ENCODE measurements at places on chromosomes 12 and 14. TPM values are rescaled to one million over a fixed set of nuclear protein-coding genes. Genes with fewer than 3 reads are reported as not detected.

The APEX1 gene
- 76.6 TPM for total RNA-seq

GRCh38 chr14:50040401-50040775 lies 76.0 kb downstream of the VCPKMT start:
- no peak overlapping the region for H3K27ac ChIP-seq
- H3K4me3 ChIP-seq = no peak overlapping the region
- H3K4me1 ChIP-seq = no peaks in the 10 kb centered on the region
- no peak for DNase-seq
- H3K27me3 ChIP-seq = no peaks in the 10 kb centered on the region

The RPL10L gene
- not detected for total RNA-seq

- H3K27me3 ChIP-seq = no peaks in the 10 kb centered on the region
- H3K36me3 ChIP-seq = no peaks in the 10 kb centered on the region
- H3K27ac ChIP-seq = no peak overlapping the region
Observed at GRCh38 chr12:46547421-46548354, 175.1 kb upstream of the SLC38A2 start.

The DLST gene
- 52.2 TPM for total RNA-seq

DNA sequence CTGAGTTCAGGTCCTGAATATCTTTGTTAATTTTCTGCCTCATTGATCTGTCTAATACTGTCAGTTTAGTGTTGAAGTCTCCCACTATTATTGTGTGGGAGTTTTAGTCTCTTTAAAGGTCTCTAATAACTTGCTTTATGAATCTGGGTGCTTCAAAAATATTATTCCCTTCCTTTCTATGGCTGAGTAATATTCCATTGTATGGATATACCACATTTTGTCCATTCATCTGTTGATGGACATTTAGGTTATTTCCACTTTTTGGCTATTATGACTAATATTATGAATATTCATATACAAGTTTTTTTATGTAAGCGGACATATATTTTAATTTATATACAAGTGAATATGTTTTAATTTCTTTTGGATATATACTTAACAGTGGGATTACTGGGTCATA lies 82.7 kb downstream of the SDR9C7 start:
- H3K27ac ChIP-seq = no peak overlapping the region
- H3K36me3 ChIP-seq = no peaks in the 10 kb centered on the region
- no peaks in the 10 kb centered on the region for H3K4me1 ChIP-seq

The TAS2R9 gene
- not detected for total RNA-seq

DNA sequence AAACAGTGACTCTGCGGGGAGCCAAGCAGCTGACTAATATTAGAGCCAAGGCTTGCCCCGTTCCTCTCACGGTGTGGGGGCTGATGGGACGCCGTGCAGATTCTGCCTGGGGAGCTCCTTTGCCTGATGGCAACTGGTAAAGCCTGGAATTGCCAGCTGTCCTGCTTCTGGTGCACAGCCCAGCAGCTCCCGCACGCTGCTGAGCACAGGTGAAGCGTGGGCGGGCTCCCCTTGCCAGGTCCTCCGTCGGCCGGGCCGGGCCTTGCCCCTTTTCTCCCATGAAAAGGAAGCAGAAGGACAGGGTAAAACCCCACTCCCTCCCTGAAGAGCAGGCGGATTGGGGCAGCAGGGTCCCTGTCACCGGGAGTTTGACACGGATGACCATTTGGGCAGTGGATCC lies 79.0 kb downstream of the WDR20 start:
- H3K27ac ChIP-seq = no peak overlapping the region
- no peaks in the 10 kb centered on the region for H3K27me3 ChIP-seq
- DNase-seq = no peak
- no peak overlapping the region for H3K4me3 ChIP-seq
- H3K36me3 ChIP-seq = no peaks in the 10 kb centered on the region

GRCh38 chr14:79740066-79740601 lies 471.2 kb downstream of the DIO2 start:
- peak overlapping the region; percentile 61 for H3K27ac ChIP-seq
- no peak overlapping the region for H3K4me3 ChIP-seq
- DNase-seq = peak; percentile 53

DNA sequence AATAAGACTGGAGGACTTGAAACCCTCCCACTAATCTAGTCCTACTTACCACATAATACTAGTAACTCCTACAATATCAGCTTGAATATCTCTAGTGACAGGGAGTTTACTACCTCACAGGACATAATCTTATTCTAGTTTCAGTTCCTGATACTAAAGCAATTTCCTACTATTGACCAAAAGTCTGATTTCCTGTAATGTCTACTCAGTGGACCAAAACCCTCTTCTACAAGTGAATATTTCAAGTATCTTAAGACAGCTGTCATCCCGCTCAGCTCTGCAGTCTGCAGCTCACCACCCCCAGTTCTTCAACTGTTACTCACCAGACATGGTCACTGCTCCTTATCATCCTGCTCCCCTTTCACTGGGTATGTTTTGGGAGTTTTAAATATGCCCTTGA lies 70.8 kb upstream of the TMCC3 start:
- no peak overlapping the region for H3K27ac ChIP-seq
- DNase-seq = no peak
- H3K4me3 ChIP-seq = no peak overlapping the region
- H3K36me3 ChIP-seq = no peaks in the 10 kb centered on the region
- H3K27me3 ChIP-seq = no peaks in the 10 kb centered on the region

The RHOJ gene
- not detected for total RNA-seq

- no peaks in the 10 kb centered on the region for H3K4me1 ChIP-seq
- no peak for DNase-seq
- no peaks in the 10 kb centered on the region for H3K27me3 ChIP-seq
- H3K4me3 ChIP-seq = no peak overlapping the region
- no peaks in the 10 kb centered on the region for H3K36me3 ChIP-seq
- H3K27ac ChIP-seq = no peak overlapping the region
Observed at GRCh38 chr12:87381742-87382141, 647.5 kb downstream of the C12orf50 start.

DNA sequence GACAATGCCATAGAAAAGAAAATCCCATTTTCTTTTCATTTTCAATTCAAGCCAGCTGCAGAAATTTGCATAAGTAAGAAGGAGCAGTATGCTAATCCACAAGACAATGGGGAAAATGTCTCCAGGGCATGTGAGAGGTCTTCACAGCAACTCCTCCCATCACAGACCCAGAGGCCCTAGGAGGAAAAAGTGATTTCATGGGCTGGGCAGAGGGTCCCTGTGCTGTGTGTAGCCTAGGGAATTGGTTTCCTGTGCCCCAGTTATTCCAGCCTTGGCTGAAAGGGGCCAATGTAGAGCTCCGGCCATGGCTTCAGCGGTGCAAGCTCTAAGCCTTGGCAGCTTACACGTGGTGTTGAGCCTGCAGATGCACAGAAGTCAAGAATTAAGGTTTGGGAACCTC lies 211.4 kb downstream of the CCDC59 start:
- H3K36me3 ChIP-seq = no peaks in the 10 kb centered on the region
- H3K4me1 ChIP-seq = no peaks in the 10 kb centered on the region
- no peak for DNase-seq
- no peaks in the 10 kb centered on the region for H3K27me3 ChIP-seq

The HOXC6 gene
- total RNA-seq = not detected

DNA sequence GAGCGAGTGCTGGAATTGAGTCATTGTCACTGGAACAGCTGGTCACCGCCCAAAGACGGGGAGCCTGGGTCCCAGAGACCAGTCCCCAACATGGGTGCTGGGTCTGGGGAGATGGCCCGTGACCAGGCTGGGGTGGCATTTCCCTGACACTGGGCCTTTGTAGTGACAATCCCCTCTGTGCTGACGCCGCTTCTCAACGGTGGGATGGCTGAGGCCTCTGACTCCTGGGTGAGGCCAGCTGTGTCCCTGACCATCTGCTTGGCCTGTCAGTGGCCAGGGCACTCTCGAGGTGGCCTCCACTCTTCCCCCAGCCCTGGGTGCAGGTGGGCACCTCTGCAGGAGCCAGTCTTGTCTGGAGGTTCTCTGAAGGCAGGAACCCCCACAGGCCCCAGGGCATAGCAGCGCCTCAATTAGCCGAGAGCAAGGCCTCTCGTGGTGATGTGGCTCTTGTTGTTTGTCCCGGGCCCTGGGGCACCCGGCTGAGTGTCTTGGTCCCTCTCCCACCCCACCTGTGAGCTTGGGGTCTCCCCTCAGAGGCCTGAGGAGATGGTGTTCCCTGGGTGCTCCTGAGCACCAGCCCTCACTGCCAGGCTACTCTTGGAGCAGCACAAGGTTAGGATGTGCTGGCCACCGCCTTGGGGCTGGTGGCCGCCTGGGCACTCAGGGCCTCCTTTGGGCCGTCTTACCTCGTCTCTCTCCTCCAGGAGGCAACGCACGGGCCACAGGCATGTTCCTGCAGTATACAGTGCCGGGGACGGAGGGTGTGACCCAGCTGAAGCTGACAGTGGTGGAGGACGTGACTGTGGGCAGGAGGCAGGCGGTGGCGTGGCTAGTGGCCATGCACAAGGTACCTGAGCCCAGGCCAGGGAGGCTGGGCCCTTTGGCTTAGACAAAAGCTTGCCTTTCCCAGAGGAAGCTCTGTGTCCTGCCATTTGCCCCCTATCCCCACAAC lies 16.6 kb downstream of the ZFYVE21 start:
- H3K4me1 ChIP-seq = no peaks in the 10 kb centered on the region
- no peaks in the 10 kb centered on the region for H3K27me3 ChIP-seq
- H3K27ac ChIP-seq = no peak overlapping the region
- no peak for DNase-seq
- H3K36me3 ChIP-seq = no peaks in the 10 kb centered on the region

- H3K27me3 ChIP-seq = no peaks in the 10 kb centered on the region
- no peaks in the 10 kb centered on the region for H3K4me1 ChIP-seq
- H3K27ac ChIP-seq = no peak overlapping the region
- DNase-seq = no peak
- no peak overlapping the region for H3K4me3 ChIP-seq
Observed at GRCh38 chr12:45599196-45599595, 130.3 kb upstream of the ARID2 start.

The WASHC3 gene
- total RNA-seq = 28.5 TPM

- H3K36me3 ChIP-seq = no peaks in the 10 kb centered on the region
- peaks cover 93% of the 10 kb centered on the region for H3K27me3 ChIP-seq
- H3K4me3 ChIP-seq = peak overlapping the region; percentile 56
- H3K27ac ChIP-seq = no peak overlapping the region
- H3K4me1 ChIP-seq = peaks cover 12% of the 10 kb centered on the region
Observed at GRCh38 chr12:129903092-129903945, 506 bp downstream of the TMEM132D start.

DNA sequence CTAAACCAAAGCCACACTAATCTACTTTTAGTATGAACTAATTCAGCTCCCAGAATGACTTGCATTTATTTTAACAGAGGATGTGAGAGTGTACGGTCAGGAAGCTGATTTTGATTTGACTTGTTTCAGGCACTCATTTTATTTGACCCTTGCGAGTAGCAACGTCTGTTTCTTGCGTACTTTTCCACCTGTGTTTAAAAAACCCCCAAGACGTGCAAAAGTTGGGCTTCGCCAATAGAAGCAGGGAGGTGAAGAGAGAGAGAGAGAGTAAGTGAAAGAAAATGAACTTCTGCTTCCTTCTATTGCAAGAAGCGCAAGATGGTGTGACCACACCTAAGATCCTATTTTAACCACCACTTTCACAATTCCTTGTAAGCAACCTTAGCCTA lies 6.7 kb upstream of the SLC15A4 start:
- no peak overlapping the region for H3K4me3 ChIP-seq
- no peaks in the 10 kb centered on the region for H3K27me3 ChIP-seq
- H3K36me3 ChIP-seq = no peaks in the 10 kb centered on the region
- DNase-seq = no peak
- H3K4me1 ChIP-seq = no peaks in the 10 kb centered on the region

GRCh38 chr12:45148619-45149018 lies 67.3 kb upstream of the ANO6 start:
- H3K27ac ChIP-seq = no peak overlapping the region
- no peak for DNase-seq
- H3K27me3 ChIP-seq = no peaks in the 10 kb centered on the region
- no peak overlapping the region for H3K4me3 ChIP-seq
- no peaks in the 10 kb centered on the region for H3K36me3 ChIP-seq
- H3K4me1 ChIP-seq = no peaks in the 10 kb centered on the region

DNA sequence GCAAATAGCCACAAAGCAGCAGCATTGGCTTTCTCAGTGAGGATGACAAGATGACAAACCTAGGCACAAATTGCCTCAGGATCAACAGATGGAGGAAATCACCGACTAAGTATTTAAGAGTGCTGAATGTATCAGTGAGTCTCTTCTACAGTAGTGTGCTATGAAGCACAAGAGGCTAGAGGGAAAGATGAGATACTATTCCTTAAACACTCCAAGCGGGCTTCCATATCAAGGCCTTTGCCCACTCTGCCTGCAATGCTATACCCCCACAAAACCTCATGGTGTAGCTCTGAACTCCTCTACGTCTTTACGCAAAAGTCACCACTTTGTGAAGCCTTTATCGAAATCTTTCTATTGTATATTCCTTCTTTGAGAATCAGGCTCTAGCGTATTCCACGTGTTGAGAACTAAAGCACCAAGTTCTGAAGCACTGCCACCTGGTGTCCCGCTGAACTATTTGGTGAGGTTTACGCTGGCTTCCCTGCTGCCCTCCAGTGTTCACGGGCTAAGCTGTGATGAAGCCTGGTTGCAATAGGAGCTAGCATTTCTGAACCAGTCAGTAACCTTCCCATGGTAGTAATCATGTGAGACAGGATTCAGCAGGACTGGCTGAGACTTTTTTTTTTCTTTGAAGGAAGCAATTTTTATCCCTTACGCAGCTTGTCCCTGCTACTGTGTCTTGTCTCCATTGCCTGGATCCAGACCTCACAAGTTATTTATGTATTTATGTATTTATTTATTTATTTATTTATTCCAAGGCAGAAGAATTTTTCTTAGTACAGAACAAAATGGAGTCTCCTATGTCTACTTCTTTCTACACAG lies 426.5 kb upstream of the OR4E1 start:
- H3K4me3 ChIP-seq = no peak overlapping the region
- no peaks in the 10 kb centered on the region for H3K27me3 ChIP-seq
- no peaks in the 10 kb centered on the region for H3K36me3 ChIP-seq

The C12orf42 gene
- 1.1 TPM for total RNA-seq

The ALG10B gene
- 9.9 TPM for total RNA-seq

The SLC6A12 gene
- total RNA-seq = 0.12 TPM

The MGP gene
- total RNA-seq = not detected

GRCh38 chr14:99609245-99610170 lies 5.5 kb upstream of the CCDC85C start:
- H3K27ac ChIP-seq = no peak overlapping the region
- no peaks in the 10 kb centered on the region for H3K27me3 ChIP-seq
- peaks cover 29% of the 10 kb centered on the region for H3K4me1 ChIP-seq
- no peak overlapping the region for H3K4me3 ChIP-seq

DNA sequence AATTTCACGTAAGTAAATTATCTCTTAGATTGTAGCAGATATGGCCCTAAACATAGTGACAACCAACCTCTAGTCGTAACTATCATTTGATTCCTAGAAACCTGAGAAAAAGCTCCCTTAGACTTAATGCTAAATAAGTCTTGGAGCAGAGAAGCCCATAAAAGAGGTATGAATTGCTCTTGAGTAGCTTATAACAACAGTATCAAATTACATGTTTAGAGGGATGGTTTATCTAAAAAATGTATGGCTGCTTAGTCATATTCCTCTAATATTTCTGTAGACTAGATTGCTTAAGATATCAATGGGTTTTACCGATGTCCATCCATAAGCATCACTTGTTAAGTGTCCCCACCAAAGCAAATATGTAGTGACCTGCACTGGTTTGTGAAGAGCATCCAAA lies 259.7 kb downstream of the NELL2 start:
- no peaks in the 10 kb centered on the region for H3K27me3 ChIP-seq
- H3K4me3 ChIP-seq = no peak overlapping the region
- no peak for DNase-seq
- no peaks in the 10 kb centered on the region for H3K36me3 ChIP-seq
- peaks cover 41% of the 10 kb centered on the region for H3K4me1 ChIP-seq

The ZDHHC22 gene
- total RNA-seq = 0.31 TPM

Measured in neural progenitor cell (in vitro differentiated cells).